ENCODE measurements at places on chromosomes 2 and 18.

DNA sequence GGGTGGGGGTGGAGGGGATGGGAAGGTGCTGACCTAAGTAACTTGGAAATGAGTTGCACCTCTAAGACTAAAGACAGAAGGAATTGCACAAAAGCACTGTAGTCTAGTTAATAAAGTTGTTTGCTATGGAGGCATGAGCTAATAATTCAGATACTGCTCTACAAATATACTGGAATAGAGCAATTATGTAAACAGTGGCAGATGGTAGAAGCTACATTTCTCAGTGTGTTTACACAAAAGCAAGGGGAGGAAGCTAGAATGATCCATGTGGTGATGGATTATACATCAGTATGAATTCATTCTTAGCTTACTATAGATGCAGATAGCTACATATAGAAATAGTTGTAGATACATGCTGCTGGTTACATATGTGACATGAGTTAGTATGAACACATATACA is 27.6 kb upstream of the UBE2F start:
- no peak for DNase-seq

DNA sequence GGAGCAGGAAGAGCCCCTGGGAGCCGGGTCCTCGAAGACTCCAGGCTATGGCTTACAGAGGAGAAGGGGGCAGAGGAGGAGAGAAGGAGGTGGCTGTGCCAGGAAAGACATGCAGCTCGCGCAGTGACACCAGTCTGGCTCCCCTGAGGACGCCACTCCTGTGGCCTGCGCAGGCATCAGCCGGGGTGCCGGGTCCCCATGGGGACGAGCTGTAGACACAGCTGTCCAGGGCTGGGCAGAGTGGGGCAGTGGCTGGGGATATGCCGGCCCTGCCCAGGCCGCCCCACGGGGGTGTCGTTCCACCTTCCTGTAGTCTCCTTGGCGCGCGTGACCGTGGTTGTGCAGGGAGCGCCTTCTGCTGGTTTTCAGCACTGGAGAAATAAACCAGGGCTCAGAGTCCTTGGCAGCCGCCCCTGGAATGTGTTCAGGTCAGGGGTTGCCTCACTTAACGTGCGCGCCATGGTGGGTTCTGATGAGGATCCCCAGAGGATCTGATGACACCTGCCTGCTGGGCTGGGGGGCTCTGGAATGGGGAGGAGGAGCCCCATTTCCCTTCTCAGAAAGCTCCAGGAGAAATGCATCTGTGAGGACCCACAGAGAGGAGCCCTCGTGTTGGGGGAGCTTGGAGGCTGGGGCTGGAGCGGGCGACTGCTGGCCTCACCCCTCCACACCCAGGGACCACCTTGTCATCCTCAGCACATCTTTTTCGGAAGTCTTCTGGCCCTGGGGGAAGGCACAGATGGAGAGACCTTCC is 26.7 kb downstream of the RAMP1 start:
- DNase-seq = no peak

DNA sequence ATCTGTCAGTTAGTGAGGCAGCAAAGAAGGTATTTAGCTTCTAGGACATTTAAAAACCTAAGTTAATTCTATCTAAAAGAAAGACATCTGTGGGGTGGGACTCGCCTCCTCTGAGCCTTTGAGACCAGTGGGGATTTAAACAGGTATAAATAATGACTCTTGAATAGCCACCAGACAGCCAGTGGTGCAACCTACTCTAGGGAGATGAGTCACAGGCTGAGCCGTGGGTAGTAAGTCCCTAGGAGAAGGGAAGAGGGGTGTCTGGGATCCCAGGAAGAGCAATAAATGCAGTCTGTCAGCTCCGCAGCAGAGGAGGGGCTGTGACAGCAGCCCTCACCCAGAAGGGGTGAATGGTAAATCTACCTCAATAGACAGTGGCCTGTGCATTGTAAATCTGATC is 43.1 kb upstream of the GALNT3 start:
- no peak for DNase-seq

- no peak for DNase-seq
Measured at GRCh38 chr2:72098935-72099334, 48.7 kb downstream of the CYP26B1 start.

- DNase-seq = no peak
Measured at GRCh38 chr2:237591141-237591881, 777 bp upstream of the RAB17 start.

GRCh38 chr2:100071335-100072043 is 70.9 kb downstream of the AFF3 start:
- DNase-seq = no peak

DNA sequence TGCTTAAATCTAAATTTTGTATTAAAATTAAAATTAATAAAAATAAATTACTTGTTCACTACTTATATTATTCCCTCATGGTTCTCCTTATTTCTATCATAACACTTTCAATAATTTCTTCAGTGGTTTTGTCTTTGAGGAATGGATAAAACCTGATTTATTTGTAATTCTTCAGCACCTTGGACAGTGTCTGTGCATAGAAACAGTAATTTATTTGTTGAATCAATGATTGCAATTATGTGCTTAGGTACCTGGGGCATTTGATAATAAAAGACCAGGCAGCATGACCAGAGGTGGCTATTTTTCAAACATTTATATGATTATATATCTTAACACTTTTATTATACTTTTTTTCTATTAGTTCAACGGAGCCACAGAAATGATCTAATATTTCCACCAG is 1062.7 kb downstream of the DSC3 start:
- no peak for DNase-seq

DNA sequence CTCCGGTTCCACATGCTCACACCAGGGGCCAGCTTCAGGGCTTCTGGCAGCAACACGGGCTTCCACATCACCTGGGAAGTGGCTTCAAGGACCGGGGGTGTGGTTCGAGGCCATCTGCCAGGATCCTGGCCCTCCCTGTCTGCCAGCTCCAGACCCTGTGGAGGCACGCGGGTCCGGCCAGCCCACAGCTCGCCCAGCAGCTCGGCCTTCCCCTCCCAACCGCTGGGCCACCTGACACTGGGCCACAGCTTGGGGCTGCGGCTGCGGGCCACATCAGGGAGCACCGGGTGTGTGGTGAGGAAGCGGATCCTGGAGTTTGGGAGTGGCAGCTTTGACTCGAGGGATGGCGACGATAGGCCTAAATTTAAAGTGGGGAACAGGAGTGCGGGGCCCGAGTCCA is 7.0 kb downstream of the C2orf81 start:
- no peak for DNase-seq

DNA sequence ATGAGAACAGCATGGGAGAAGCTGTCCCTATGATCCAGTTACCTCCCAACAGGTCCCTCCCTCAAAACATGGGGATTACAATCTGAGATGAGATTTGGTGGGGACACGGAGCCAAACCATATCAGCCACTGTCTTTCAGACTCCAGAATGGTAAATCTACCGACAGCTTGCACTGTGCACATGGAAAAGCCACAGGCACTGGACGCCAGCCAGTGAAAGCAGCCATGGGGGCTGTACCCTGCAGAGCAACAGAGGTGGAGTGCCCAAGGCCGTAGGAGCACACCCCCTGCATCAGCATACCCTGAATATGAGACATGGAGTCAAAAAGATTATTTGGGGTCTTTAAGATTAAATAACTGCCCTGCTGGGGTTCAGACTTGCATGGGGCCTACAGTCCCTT is 218.4 kb downstream of the PDE1A start:
- no peak for DNase-seq

- DNase-seq = no peak
Measured at GRCh38 chr2:211270257-211270656, 713.9 kb downstream of the CPS1 start.

GRCh38 chr18:58276789-58277739 is 233.0 kb downstream of the NEDD4L start:
- no peak for DNase-seq

- no peak for DNase-seq
Measured at GRCh38 chr2:198697218-198697617, 760.5 kb downstream of the SATB2 start.

DNA sequence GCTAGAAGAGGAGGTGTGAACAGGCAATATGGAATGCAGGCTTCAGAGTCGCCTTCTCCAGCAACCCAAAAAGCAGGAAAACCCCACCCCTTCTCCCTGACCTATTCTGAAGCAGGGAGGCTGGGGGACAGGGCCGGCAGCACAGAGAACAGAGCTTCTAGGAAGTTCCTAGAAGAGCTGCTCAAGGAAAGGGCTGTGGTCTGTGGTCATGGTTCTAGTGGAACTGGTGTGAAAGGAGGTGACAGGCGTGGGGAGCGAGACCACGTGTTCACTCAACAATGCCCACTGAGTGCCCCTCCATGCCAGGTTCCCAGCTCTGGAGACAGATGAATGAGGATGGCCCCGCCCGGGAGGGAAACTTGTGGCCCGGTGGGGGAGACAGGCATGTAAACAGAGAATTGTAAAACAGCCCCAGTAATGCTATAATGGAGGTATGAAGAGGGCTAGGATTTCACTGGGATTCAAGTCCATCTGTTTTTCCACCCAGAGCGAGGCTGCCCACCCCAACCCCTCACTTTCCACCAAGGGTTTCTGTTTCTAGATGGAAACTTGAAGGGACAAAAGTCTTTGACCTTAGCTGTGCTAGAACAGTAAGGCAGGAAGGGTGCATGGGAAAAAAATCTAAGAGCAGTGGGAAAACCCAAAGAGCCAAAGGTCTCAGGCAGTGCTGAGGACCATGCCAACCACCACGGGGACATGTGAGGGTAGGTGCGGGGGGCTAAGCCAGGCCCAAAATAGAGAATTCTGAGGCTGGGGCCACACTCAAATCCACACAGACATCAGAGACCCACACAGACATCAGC is 71.8 kb downstream of the TNS1 start:
- no peak for DNase-seq

DNA sequence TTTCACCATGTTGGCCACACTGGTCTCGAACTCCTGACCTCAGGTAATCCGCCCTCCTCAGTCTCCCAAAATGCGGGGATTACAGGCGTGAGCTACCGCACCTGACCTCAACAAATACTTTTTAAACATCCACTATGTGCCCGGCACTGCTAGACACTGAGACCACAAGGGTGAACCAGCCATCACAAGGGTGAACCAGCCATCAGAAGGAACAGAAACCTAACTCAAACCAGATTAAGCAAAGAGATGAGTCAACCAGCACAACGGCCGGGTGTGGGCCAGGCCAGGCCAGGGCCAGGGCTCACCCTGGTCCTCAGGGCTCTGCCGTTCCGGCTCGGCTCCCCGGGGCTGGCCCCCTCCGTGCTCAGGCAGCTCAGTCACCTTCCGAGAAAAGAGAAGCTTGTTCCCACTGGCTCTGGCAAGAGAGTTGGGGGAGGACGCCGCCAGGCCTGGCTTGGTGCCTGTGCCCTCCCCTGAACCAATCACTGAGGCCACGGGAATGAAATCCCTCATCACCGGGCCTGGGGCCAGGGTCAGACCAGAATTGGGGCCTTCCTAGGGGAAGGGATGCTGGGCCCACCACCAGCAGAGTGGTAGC is 4.4 kb downstream of the TEX44 start:
- no peak for DNase-seq

DNA sequence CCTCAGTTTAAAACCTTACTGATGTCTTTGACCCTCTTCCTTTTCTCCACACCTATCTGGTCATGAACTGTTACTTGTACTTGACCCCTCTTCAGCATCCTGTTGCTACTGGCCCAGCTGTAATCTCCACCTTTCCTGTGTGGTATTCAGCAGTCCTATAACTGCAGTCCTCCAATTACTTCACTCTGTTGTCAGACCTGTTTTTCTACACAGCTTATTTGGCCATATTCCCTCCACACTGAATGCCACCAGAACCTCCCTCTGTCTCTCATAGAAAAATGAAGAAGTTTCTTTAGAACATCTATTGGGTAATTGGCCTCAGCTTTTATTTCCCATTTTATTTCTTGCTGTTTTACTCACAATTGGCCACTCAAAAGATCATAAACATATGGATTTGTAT is 155.4 kb downstream of the ASXL3 start:
- DNase-seq = no peak

- DNase-seq = no peak
Measured at GRCh38 chr18:42184685-42185477, 229.8 kb downstream of the PIK3C3 start.

- DNase-seq = no peak
Measured at GRCh38 chr18:21369146-21369545, 127.1 kb downstream of the GREB1L start.

DNA sequence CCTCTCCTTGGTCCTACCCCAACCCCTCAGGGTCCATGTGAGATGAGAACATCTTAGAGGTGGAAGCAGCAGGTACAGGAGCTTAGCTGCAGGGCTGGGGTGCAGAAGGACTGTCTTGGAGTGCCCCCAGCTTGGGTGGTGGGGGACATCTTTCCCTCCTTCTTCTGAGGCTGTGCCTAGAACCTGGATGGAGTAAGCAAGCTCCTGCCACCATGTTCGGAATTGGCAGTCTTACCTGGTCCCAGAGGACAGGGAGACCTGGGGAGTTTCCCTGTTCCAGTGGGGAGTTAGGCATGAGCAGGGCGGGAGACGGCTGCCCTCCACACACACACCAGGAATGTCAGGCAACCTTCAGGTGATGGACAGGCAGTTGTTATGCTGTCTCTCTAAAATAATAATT is 131.0 kb upstream of the COPS8 start:
- DNase-seq = no peak

DNA sequence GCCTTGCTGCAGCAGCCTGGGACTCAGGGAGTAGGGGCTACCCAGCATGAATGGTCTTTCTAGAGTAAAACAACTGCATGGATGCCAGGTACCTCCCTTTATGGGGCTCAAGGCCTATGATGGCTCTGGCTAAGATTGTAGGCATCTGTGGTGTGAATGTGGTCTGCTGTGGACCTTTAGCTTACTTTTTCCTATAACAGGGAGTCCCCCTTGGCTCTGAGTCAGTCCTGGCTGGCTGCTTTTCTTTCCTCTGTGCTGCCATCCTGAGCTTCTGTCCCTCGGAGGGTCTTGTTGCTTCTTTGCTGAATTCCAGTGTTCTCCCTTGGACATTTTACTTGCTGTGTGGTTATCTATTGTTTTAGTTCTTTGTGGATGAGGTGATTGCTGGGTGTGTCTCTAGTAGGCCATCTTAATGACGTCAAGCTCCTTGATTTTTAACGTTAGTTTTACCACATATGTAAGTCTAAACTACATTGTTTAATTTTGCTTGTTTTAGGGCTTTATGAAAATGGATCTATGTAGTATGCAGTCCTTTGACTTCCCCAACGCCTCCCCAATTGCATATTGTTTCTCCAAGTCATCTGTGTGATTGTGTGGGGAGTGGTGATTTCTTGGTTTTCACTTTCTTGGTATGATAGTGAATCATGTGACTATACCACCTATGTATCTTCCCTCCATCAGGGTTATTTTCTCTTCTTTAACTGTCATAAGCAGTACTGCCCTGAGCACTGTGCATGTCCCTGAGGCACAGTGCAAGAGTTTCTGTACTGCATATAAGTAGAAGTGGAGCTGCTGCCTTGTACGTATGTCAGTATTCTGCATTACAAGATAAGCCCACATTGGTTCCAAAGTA is 92.4 kb downstream of the NCK2 start:
- peak; percentile 43 for DNase-seq

- DNase-seq = no peak
Measured at GRCh38 chr2:73205611-73206010, 3.2 kb downstream of the NOTO start.

GRCh38 chr18:54713386-54713785 is 114.9 kb upstream of the RAB27B start:
- no peak for DNase-seq

All from stimulated activated naive B cell treated with anti-CD40 and anti-IgM and Interleukin-4, amounts not matched to agents 10 μg/mL and 1 μg/mL and 100 μg/mL, for 72 hours (primary cell).